Right atrium auricular region (tissue), 2 donors: ENCODE measurements at places on chromosomes 7 and 10. TPM values are rescaled to one million over a fixed set of nuclear protein-coding genes. Genes with fewer than 3 reads are reported as not detected.

FAM200A gene
- 4.6 TPM for total RNA-seq

GRCh38 chr7:25456467-25457171, 228.3 kb upstream of the NPVF start:
- peak; percentile 61 for DNase-seq

GRCh38 chr10:89332123-89332633, 4.4 kb downstream of the IFIT3 start:
- no peak for DNase-seq

GRCh38 chr7:76383089-76383944, 24.5 kb upstream of the YWHAG start:
- no peak for DNase-seq

TUBAL3 gene
- not detected for total RNA-seq

LRRD1 gene
- 0.30 TPM for total RNA-seq

ANKRD2 gene
- total RNA-seq: 25.7 TPM

MYH16 gene
- not detected for total RNA-seq

GRCh38 chr7:52586704-52587103, 448.7 kb upstream of the POM121L12 start:
- DNase-seq: no peak

- DNase-seq: no peak
These were observed 28.1 kb upstream of the ZNF107 start for GRCh38 chr7:64637521-64638445.

DNA sequence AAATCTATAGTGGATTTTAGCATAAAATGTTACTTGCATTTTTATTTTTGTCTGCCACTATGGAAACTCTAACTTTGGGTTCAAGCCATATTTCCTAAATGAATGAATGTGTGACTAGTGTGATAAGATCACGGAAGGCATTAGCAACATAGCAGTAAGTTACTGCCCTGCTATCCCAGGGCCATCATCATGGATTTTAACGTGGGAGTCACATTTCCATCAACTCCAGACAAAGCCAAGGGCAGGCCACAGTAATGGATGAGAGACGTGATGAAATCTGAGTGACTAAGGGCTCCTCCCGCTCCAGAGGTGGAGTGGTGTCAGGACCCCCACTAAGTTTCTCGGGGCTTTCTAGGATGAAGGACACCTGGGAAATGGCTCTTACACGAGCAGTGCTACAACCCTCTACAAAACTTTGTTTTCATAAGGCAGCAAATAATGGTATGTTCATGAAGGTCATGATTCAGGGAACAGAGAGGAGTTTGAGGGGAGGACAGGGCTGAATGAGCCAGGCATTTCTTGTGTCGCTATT, 34.3 kb downstream of the C10orf120 start:
- DNase-seq: no peak

NPSR1 gene
- total RNA-seq: not detected

HTRA1 gene
- 76.3 TPM for total RNA-seq

NKX2-3 gene
- total RNA-seq: not detected

DNA sequence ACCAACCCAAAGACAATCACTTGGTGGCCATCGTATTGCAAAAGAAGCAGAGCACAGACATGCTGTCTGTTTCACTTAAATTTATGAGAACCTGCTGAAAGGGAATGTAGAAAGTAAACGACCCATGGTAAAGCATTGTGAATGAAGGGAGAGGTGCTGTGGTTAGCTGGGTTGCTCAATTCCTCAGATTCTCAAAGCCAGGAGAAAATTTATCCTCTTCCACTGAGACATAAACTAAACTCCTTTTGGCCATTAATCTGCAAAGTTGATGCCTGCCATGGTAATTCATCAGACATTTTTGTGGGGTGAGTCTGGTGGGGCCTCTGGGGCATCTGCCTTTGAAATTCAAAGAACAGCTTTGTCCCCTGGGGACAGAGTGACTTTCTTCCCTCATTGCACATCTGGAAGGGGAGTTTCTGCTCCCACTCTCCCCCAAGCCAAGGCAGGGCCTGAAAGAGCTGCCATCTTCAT, 951.0 kb downstream of the LRMDA start:
- DNase-seq: no peak

- DNase-seq: no peak
These were observed 125.3 kb upstream of the STARD3NL start for GRCh38 chr7:38052786-38053185.

TRIL gene
- total RNA-seq: 4.4 TPM

GRCh38 chr7:3439333-3440030, 138.4 kb downstream of the SDK1 start:
- DNase-seq: no peak

DNA sequence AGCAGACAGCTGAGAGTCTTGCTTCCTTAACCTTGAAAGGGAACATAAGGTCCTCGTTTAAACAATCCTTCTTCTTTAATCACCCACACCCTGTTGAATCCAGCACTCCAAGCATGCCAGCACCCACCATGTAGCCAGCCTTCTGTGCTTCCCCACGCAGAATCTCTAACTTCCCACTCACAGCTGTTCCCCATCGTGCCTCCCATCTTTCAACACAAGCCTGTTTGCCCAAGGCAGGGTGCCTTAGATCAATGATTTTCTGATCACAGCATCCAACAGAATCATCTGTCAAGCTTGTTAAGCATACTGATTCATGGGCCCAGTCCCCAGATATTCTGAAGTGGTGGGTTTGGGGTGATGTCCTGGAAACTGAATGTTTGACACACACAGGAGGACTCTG, 530.8 kb downstream of the SH2D4B start:
- no peak for DNase-seq

DNA sequence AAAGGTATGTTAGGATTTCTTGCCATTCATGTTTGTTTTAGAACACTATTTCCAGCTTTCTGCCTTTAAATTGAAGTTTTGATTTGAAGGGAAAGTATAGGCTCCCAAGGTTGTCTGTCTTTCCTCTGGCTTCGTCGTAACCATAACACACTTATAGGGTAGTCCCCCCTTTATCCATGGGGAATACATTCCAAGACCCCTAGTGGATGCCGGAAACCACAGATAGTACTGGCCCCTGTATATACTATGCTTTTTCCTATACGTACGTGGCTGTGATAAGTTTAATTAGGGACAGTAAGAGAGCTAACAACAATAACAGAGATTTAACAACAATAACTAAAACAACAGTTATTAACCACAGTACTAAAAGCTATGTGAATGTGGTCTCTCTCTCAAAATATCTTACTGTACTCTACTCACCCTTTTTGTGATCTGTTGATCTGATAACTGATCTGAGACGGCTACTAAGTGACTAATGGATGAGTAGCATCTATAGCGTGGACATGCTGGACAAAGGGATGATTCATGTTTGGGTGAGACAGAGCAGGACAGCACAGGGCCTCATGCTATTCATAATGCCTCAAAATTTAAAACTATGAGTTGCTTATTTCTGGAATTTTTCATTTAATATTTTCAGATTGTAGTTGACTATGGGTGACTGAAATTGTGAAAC, 273.1 kb downstream of the AUTS2 start:
- DNase-seq: no peak

LIPM gene
- 0.83 TPM for total RNA-seq

GRCh38 chr10:32445036-32445435, 904 bp upstream of the CCDC7 start:
- DNase-seq: no peak

- DNase-seq: no peak
These were observed 107.5 kb upstream of the KIF5B start for GRCh38 chr10:32163762-32164148.

DNA sequence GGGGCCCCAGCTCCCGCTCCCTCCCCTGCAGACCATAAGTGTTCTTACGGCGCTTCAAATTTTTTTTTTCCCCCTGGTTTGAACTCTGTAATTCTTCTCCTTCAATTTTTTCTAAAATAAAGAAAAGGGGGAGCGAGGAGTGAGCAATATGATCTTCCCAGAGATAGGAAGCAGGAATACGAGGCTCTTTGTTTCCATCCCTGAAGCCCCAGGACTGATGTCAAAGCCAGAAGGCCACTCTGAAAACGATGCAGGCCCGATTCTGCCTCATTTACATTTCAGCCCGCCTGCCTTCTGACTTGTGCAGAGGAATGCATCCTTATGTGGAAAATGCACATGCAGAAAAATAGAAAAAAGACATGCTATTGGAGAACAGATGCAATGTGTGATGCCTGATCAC, 401.5 kb upstream of the MKI67 start:
- no peak for DNase-seq

DNA sequence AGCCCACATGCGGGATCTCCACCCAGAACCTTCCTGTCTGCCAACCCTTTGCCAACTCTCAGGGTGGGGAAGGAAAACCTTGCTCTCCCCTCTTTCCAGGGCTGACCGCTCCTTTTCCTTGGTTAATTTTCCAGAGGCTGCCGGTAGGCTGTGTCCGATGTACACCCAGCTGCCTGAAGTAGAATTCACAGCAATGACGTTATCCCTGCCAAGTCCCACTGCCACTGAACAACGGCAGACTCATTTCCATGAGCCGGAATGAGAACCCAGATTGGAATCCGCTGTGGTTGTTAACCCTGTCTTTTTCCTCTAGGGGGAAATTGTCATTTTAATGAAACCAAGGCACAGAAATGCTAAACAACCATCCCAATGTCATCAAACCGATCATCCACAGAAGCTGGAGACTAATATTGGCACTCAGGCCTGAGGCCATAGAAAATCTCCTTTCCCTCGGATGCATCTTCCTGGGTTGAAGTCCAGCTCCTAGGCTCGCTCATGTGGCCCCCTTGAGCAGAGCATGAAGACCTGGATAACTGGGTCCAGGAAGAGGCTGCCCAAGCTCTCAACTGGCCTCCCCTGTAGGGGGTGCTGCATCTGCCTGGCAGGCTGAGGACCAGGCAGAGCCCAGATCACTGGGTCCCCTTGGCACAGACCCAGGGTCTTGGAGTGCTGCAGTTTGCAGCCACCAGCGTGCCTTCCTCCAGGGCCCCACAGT, 30.4 kb downstream of the KLRG2 start:
- no peak for DNase-seq

DNAH11 gene
- 3.5 TPM for total RNA-seq

- no peak for DNase-seq
These were observed 51.4 kb upstream of the ANLN start for GRCh38 chr7:36338256-36338655.

GRCh38 chr7:39703144-39703543, 79.8 kb downstream of the RALA start:
- no peak for DNase-seq

SLC13A4 gene
- not detected for total RNA-seq
